EH (cell line): ENCODE measurements at places on chromosomes 3 and 15.

DNA sequence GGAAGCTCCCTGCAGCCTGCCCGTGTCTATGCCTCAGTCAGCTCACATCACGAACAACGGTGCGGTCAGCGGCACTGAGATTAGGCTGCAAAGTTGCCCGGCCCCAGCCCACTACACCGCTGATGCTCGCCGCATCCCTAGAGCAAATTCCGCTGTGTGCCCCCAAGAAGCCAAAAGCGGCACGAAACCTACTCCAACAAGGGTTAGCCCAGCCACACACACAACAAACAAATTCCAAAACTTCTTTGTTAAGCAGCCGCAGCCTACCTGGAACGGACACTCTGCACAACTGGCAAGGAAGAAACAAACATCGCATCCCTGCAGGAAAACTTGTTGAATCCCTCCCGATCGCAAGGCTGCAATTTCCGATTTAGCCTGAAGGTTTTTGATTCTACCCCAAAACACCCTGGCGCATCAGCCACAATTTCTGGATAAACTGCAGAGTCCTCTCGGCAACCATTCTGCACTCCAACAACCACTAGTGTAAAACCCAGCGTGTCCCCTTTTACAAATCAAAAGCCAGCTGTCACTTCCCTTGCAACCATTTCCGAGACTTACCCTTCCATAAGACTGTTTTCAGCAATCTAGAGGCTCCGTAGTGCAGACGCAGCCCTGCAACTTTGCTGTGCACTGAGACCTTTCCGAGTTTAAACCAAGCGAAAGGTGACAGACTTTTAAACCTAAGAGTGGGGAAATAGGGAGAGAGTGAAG is 449 bp downstream of the ROBO1 start:
- no peak for DNase-seq

DNA sequence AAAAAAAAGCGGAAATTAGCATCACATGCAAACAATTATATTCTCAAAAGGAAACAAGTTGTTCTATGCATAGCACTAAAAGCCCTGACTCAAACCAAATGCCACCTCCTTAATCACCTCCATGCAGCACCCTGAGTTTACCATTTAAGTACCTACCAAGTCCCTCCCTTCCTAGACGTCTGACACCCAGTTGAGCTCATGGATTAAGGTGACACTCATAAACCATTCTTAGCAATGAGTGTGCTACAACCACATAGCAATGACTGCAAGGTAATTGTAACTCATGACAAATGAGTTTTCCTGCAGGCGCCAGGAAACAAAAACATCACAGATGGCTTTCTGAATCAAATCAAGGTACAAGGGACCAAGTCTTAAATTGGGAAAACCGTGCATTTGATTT is 32.0 kb downstream of the WWTR1 start:
- peak; percentile 59 for DNase-seq

GRCh38 chr3:148763986-148764935 is 63.4 kb upstream of the CPB1 start:
- no peak for DNase-seq

GRCh38 chr15:47570044-47570443 is 147.3 kb upstream of the SEMA6D start:
- DNase-seq: no peak

- DNase-seq: peak; percentile 25
Observed at GRCh38 chr3:151789853-151790463, 24.0 kb upstream of the AADAC start.

- no peak for DNase-seq
Observed at GRCh38 chr3:2098398-2099027, at the start of gene CNTN4. Gene CNTN4 (plus strand): TSS chr3:2098866.

DNA sequence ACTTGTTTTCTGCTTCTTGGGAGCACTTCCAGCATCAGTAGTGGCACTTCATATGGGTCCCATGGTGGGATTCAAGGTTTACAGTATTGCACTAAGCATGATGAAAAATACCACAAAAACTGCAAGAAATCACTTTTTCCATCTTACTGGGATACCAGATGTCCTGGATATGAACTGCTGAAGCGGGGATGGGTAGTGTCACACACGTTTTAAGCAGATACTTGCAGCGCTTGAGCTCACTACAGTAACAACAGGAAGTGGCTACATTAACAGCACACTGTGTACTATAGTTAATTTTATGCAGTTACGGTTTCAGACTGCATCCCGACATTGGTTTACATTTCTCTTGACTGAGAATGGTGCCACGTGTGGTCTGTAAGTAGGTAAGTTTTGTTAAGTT is 3.5 kb upstream of the ISG20 start:
- DNase-seq: peak; percentile 35

GRCh38 chr3:66858656-66859381 is 139.3 kb upstream of the KBTBD8 start:
- DNase-seq: no peak

DNA sequence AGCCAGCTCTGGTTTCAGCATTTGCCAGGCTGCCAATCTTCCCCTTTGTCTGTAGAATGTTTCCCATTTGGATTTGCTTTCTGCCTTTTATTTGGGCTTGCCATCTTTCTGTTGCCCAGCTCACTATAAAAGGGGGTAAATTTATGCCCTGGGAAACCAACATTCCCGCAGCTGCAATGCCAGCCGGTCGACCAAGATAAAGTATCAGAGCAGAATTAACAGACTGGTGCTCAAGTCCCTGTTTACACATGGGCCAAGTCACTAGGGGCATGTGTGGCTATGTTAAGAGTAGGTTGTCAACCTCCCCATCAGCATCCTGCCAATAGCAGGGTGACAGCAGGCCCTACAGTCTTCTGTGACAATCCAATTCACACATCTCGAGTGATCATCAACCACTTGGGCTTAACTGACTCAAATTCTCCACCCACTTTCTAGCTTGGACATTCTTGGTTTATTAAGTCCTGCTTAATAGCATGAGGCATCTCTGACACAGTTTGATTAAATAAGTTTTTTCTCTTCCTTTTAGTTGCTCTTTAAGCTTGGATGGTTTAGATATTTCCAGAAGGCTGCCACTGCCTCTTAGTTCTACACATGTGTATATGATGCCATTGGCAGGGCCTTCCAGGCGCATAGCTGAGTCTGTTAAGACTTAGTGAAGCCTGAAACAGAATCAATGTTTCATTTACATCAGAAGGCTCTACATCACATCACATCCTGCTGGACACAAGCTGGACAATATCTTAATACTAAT is 24.1 kb upstream of the VEPH1 start:
- DNase-seq: peak; percentile 37

GRCh38 chr15:74307827-74308811 is 59.3 kb downstream of the CYP11A1 start:
- DNase-seq: peak; percentile 69

- no peak for DNase-seq
Observed at GRCh38 chr3:180288816-180289215, 252.1 kb upstream of the PEX5L start.

GRCh38 chr3:42493798-42494151 is 8.7 kb upstream of the VIPR1 start:
- DNase-seq: no peak

GRCh38 chr3:126556637-126557414 is 1.9 kb downstream of the C3orf22 start:
- DNase-seq: no peak

- DNase-seq: peak; percentile 36
Observed at GRCh38 chr15:35271371-35272043, 186.4 kb upstream of the NANOGP8 start.

- DNase-seq: no peak
Observed at GRCh38 chr3:37806505-37807200, 55.0 kb upstream of the CTDSPL start.

GRCh38 chr3:71039332-71039731 is 544.2 kb downstream of the FOXP1 start:
- DNase-seq: no peak
